ENCODE measurements at places on chromosomes 5 and 9.

GRCh38 chr5:172714491-172715420 is 56.2 kb downstream of the DUSP1 start:
- no peak for DNase-seq

DNA sequence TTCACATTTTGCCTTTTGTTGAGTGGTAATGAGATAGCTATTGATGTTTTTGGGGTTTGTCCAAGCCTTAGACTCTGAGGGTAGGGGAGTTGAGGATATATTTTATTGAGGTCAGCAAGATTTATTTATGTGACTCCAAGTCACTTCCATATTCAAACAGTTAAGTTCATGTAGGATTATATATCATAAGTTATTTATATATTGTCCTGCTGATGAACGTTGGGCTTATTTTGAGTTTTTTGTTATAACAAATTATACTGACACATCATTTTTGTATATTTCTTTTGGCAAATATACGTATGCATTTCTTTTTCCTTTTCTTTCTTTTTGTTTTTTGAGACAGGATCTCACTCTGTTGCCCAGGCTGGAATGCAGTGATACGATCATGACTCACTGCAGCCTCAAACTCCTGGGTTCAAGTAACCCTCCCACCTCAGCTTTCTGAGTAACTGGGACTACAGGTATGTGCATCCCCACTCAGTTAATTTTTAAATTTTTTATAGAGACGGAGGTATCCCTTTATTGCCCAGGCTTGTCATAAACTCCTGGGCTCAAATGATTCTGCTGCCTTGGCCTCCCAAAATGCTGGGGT is 23.5 kb upstream of the IL12B start:
- no peak for DNase-seq

DNA sequence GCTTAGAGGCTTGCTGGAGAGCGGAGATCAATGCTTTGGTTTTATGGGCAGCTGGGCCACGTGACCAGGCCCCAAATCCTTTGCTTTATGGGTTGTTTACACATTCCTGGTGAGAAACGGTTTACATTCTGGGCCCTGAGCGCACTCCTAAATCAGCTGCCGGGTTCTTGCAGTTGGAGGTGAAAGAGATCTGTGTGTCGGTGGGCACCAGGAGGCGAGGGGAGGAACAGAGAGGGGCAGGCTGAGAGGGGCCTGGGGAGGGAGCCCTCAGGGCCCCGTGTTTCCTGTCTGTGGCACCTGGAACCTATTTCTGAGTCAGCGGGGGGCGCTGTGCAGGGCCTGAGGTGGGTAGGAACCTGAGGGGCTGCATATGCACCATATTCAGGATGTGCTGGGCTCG is 63.5 kb upstream of the HAND1 start:
- DNase-seq, result no peak

DNA sequence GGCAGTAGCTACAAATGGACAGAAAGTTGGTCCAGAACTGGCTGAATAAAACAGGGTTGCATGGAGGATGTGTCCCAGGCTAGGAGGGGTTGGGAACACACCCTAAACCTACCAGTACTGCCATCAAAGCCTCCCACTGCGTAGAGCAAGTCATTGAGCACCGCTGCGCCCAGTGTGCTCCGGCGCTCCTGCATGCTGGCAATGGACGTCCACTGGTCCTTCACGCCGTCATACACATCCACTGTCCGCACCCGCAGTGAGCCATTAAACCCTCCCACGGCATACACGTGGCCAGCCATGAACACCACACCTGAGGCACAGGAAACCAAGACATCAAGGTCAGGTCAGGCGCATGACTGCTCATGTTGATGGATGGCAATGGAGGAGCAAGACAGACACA is 97.0 kb downstream of the KLHL3 start:
- DNase-seq, result no peak

- peak; percentile 56 for DNase-seq
Measured at GRCh38 chr5:177545487-177546257, 8.7 kb downstream of the FAM193B start.

All from AG04449 (cell line).